ENCODE measurements at places on chromosomes 4 and X.

DNA sequence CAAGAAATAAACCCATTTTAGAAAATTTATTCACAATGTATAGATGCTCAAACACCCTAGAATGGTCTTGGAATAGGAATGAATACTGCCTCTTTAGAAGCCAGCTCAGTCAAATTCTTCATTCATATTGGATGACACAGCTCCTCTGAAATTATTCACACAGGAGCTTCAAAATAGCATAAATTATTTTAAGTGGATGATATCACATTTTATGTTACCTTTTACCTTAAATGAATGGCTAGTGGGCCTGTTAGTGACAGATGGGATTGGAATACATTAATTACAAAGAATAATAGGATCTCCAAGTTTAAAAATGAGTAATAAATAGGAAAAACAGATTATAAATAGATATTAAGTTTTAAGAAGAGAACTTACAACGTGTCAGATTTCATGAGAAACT is 184.4 kb downstream of the GABRB1 start:
- no peak for DNase-seq

- no peak for DNase-seq
Measured at GRCh38 chrX:153685751-153686696, 1.7 kb upstream of the SLC6A8 start.

GRCh38 chrX:21132686-21133393 is 241.4 kb upstream of the CNKSR2 start:
- DNase-seq: no peak

DNA sequence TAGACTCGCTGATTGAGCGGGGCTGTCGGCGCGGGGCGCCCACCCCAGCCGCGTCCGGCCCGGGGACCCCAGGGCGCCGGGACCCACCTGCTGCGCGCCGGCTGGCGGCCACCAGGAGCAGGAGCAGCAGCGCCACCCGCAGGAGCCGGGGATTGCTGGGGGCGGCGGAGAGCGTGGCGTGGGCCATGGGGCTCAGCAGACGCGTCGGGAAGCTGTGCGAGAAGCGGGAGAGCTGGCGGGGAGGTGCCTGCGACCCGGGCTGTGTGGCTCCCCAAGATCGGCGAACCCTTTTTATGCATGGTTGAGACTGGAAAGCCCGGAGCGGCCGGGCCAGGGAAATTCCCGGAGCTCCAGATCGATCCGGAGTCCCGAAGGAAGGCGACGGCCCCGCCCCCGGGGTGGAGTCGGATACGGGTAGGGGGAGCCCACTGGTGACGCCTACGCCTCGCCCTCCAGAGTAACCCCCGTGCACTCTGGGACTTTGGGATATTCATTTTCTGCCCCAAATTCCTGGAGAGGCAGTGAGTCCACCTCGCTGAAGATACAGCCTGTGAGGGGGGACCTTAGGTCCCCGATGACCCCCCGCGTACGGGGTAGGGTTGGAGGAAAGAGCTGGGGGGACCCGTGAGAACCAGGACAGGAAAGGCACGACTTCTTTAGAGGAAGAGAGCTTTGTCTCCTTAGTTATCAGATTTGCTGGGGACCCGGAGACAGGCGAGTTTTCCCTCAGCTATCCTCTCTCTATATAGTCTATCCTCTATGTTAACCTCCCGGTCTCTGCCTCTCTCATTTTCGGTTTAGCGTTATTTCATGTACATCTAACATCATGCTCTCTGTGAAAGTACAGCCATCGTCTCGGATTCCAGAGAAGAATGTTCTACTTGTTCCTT is at the start of gene CXCL3:
CXCL3 (minus strand) TSS at position 265 of the 890 bp plus-strand sequence; CDS start at position 187, 78 bp downstream.
- DNase-seq: no peak

GRCh38 chrX:7146703-7147412 is 654 bp upstream of the STS start:
- no peak for DNase-seq

All from stimulated activated CD4-positive, alpha-beta T cell treated with anti-CD3 and anti-CD28 coated beads, Interleukin-1b, Interleukin-23, amount 100 ng/mL, for 1 hour (primary cell).